ENCODE measurements at places on chromosomes 2 and 18. TPM values are rescaled to one million over a fixed set of nuclear protein-coding genes. Genes with fewer than 3 reads are reported as not detected.

- no peak for DNase-seq
These were observed 881.8 kb downstream of the SLC4A3 start for GRCh38 chr2:220509096-220509757.

DNA sequence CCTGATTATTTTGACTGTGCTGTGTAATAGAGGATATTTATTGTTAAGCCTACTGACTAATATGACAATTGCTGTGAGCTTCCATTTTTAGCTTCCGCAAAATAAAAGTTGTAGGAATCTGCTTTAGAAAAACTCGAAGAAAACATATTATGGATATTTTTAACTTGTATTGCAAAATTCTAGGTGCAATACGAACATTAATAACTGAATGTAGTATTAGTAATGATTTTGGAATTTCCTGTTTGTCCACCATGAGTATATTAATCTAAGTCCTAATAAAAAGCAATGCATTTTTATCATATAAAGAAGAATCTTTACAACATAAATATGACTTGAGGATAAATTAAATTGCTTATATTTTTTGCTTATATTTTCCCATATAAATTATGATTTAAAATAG, 2.4 kb upstream of the DSC3 start:
- DNase-seq, result no peak

RESP18 gene
- polyA plus RNA-seq, result not detected

DNA sequence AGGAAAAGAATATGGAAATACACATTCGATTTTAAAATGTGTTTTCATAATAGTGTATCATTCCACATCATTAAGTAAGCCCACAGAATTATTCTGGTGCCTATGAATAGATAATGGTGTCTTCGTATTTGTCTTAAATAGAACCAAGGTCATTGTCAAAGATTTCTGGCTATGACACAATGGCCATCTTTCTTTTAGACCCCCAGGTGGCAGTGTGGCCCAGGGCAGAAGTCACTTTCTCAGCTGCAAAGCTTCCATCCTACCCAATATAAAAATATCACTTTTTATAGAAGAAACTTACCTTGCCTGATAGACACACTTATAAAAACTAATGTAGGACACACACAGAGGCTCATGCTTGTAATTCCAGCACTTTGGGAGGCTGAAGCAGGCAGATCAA, 57.5 kb downstream of the ZRANB3 start:
- no peak for DNase-seq

GRCh38 chr2:18925296-18925695, 335.9 kb upstream of the NT5C1B start:
- no peak for DNase-seq

GRCh38 chr2:238835726-238836301, 12.1 kb upstream of the TWIST2 start:
- DNase-seq, result no peak

- no peak for DNase-seq
These were observed 770 bp downstream of the NBAS start for GRCh38 chr2:15560140-15560987.

HAUS1 gene
- 32.5 TPM for polyA plus RNA-seq

NTSR2 gene
- not detected for polyA plus RNA-seq

ANKRD44 gene
- polyA plus RNA-seq, result 30.9 TPM

SNTG2 gene
- 0.54 TPM for polyA plus RNA-seq

DNA sequence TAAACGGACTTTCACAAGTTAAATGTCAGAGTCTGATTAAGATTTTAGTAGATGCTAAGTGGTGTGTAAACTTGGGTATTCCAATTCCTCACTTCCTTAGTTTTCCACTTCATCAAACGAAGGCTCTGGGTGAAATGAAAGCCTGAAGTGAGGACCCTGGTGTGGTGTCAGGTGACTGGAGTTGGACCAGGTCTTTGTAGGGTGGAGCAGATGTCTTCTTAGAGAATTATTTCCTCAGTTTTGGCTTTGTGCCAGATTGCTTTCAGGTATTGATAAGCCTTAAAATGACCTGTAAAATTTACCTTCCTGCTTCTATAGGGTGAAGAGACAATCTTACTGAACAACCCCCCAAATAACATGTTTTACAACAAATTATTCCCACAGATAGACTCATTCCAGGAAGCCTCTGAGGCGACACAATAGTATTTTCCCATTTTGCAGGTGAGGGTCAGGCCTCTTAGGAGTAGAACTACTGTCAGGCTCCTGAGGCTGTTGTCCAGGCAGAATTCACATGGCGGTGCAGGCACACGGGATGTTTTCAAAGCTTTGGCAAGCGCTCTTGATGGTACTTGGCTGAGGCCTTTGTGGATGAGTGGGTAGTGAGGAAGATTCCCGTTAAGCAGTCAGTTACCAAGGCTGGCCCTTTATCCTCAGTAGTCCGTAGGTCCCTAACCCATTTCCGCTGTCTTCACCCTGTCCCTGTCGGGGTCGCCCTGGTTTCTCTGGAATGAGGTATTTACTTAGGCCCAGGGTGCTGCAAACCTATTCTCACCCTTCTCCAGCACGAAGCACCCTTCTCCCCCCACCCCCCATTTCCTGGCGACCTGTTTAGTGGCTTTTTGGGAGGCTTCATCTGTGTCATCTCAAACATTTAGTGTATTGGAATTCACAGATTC, 6.6 kb downstream of the RPS7 start:
- DNase-seq, result no peak

- no peak for DNase-seq
These were observed 60.0 kb upstream of the EDAR start for GRCh38 chr2:109049022-109049421.

GRCh38 chr2:71006955-71007799, 12.5 kb upstream of the TEX261 start:
- DNase-seq, result no peak

DNA sequence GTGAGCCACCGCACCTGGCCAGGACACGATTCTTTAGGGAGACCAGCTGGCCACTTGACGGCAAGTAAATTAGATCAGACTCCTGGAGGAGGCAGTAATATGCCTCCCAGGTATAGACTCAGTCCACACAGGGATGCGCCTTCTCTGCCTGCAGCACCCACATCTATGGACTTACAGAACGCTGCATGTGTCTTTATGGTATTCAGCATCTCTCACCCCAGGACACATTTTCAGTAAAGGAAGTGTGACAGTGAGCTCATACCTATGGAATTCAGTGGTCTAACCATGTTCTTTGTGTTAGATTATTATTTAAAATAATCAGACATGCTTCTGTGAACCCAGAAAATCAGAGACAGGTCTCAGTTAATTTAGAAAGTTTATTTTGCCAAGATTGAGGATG, 5.9 kb upstream of the NARS1 start:
- no peak for DNase-seq

DNA sequence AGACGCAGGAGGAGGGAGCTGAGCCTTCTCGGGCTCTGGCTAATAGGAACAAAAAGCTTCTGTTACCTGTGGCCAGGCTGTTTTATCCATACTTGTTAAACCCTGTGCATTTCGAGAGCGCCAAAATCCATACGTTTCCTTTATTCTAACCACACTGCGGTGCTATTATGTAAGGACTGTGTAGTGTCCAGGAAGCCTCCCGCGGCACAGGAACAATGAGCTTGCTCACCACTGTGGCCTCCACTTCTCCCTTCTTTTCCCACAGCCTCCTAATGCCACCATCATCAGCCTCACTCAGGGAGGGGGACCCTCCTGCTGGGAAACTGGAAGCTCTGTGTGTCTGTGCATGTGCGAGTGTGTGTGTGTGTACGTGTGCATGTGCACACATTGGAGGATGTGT, 268.5 kb downstream of the HAUS1 start:
- no peak for DNase-seq

GRCh38 chr2:26805241-26805676, 19.4 kb downstream of the CENPA start:
- no peak for DNase-seq

- no peak for DNase-seq
These were observed 592 bp upstream of the METAP1D start for GRCh38 chr2:171999161-171999560.

DNA sequence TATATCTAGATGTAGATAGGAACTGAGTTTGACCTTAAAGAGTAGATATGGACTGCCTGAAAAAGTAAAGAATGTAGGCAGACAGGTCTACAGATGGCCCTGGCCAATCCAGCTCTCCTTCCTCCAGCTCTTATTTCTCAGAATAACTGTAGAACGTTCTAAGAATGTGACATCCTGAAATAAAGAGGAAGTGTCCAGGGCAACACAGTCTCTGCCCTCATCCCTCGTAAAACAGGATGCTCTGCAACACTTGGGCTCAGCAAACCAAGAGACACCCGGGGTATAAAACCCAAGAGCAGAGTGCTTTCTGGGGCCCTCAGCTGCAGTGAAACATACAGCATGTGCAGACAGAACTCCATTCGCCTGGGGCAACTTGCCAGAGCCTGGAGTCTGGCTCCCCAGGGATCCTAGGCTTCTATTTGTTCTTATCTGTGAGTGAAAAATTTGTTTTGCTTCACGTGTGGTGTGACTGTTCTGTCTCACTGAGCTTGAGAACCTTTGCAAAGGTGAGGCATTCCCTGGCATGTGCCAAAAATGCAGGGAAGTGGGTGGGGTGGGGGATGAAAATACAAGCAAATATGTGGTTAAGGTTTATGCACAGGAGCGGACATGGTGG, 401.0 kb downstream of the SETBP1 start:
- no peak for DNase-seq

DCDC2C gene
- polyA plus RNA-seq, result not detected

GRCh38 chr2:9498210-9498609, 23.9 kb downstream of the IAH1 start:
- no peak for DNase-seq

GRCh38 chr2:108911401-108911800, 77.6 kb downstream of the EDAR start:
- DNase-seq, result no peak

NEURL3 gene
- polyA plus RNA-seq, result 0.37 TPM

RELCH gene
- 11.6 TPM for polyA plus RNA-seq
